Lung (tissue), 17 donors: ENCODE measurements at places on chromosomes 7 and 10.

GRCh38 chr7:101165958-101166647, 734 bp upstream of the VGF start:
- peaks cover 59% of the 10 kb centered on the region for H3K27me3 ChIP-seq
- no peaks in the 10 kb centered on the region for H3K36me3 ChIP-seq

DNA sequence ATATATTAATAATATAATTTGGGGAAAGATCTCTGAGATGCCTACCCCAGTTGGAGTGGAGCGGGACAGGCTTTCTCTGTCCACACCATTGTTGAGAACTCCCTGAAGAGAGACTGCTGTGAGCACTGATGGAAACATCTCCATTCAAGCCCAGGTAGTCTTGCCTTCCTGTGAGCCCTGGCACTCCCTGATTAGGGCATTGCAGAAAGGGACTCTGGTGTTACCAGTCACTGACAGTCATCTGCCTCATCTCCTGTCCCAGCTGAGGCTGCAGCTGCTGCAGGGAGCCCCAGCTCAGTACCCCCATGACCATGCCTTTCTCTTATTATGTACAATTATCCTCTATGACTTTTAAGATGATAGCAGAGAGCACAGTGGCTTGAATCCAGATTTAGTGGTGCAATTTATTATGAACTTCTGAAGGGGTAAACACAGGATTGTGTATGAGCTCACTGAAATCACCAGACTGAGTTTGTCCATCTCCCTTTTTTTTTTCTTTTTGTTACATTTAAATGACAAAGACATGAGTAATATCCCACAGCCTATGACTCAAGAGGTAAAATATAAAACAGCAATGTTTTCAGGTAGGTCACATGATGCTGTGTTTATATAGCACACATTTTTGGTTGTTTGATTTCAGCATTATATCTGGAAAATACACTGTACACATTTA, 236.9 kb downstream of the SLC25A13 start:
- no peaks in the 10 kb centered on the region for H3K36me3 ChIP-seq
- no peak overlapping the region for H3K27ac ChIP-seq
- H3K27me3 ChIP-seq, result no peaks in the 10 kb centered on the region
- H3K4me3 ChIP-seq, result no peak overlapping the region
- H3K4me1 ChIP-seq, result no peaks in the 10 kb centered on the region

- DNase-seq, result no peak
- H3K4me3 ChIP-seq, result no peak overlapping the region
- H3K4me1 ChIP-seq, result peaks cover 7% of the 10 kb centered on the region
- no peaks in the 10 kb centered on the region for H3K36me3 ChIP-seq
- H3K27ac ChIP-seq, result no peak overlapping the region
Observed at GRCh38 chr10:127302343-127302742, 106.0 kb upstream of the INSYN2A start.

DNA sequence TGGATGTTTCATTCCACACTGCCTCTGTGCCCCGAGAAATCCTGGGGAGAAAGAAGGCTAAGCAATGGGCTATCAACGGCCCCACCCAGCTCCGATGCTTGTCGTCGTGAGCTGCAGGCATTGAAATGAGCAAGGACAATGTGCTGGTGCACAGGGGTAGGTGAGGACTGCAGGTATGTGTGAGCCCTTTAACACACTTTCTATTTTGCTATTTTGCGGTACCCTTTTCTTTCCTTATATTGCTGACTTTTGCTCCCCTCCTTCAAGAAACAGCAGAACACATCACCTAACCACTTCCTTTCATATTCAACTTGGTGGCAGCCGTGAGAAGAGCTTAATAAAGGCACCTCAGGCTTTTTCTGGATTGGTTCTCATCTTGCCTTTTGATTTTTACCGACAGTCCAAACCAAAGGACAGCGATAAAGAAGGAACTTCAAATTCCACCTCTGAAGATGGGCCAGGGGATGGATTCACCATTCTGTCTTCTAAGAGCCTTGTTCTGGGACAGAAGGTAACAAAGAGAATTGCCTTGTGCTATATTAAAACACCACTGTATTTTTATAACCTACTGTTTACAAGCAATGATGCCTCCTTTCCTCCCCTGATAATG, 39.2 kb downstream of the AIFM2 start:
- H3K4me3 ChIP-seq, result no peak overlapping the region
- H3K27ac ChIP-seq, result no peak overlapping the region
- DNase-seq, result no peak
- no peaks in the 10 kb centered on the region for H3K27me3 ChIP-seq
- peaks cover 43% of the 10 kb centered on the region for H3K36me3 ChIP-seq
- H3K4me1 ChIP-seq, result no peaks in the 10 kb centered on the region
